ENCODE measurements at places on chromosomes 13 and 19.
A peak's percentile ranks its signal among the peaks of the same experiment; 100 is the strongest.

DNA sequence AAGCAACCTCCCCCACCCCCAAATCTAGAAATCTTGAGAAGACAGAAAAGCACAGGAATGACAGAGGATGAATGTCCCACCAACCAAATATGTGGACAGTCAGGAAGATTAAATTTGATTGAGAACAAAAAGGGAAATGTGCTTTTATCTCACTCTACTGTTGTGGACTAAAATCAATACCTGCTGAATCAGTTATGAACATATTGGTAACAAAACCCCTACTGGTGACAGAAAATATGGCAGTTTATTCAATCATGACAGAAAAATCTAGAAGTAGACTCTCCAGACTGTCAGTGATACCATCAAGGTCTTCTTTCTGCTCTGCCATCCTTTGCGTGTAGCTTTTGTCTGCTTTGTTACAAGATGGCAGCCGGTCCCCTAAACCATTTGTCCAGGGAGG, 35.2 kb downstream of the FAM216B start:
- DNase-seq: no peak

DNA sequence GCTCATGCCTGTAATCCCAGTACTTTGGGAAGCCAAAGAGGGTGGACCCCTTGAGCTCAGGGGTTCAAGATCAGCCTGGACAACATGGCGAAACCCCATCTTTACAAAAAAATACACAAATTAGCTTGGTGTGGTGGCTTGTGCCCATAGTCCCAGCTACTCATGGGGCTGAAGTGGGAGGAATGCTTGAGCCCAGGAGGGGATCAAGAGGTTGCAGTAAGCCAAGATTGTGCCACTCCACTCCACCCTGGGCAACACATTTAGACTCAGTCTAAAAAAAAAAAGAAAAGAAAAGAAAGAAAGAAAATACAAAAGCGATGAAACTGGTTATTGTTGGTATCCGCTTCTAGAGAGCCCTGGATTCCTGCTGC, 597.4 kb downstream of the UQCRFS1 start:
- DNase-seq: no peak

DNA sequence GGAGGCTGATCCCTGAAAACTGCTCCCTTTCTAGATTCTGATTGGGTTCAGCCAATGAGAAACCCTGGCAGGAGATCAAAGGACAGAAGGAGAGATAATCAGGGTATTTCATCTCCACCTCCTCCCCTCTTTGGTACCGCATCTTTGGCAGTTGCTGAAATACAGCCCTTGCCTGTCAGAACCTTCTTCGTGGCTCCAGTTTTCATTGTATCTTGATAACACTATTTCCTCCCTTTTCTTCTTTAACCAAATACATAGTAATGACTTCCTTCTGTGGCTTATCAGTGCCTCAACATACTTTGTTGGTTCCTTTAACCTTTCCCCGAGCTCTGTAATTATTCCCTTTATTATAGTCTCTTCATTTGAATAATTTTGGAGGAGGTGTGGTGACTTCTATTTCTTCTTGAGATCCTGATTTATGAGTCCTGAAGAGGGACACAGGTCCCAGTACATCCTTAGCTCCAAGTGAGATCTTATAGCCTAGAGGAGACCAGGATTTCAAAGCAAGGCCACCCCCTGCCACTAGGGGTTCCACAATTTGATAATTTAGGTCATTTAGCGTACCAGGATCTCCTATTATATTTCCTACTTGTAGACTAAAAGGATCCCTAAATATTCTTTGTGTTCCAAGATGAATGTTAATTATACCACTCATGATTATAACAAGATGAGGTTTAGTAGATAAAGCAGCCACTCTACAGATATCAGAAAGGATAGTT, 98.0 kb downstream of the EDNRB start:
- no peak for DNase-seq

- no peak for DNase-seq
Observed at GRCh38 chr19:3479834-3480215, 500 bp downstream of the SMIM24 start.

GRCh38 chr19:10593820-10594637, 6.9 kb upstream of the AP1M2 start:
- DNase-seq: no peak

- DNase-seq: no peak
Observed at GRCh38 chr19:37905946-37906868, at the start of gene WDR87. TSS of gene WDR87 (minus strand) at chr19:37906594. CDS start at chr19:37898239, 8,355 bp downstream.

DNA sequence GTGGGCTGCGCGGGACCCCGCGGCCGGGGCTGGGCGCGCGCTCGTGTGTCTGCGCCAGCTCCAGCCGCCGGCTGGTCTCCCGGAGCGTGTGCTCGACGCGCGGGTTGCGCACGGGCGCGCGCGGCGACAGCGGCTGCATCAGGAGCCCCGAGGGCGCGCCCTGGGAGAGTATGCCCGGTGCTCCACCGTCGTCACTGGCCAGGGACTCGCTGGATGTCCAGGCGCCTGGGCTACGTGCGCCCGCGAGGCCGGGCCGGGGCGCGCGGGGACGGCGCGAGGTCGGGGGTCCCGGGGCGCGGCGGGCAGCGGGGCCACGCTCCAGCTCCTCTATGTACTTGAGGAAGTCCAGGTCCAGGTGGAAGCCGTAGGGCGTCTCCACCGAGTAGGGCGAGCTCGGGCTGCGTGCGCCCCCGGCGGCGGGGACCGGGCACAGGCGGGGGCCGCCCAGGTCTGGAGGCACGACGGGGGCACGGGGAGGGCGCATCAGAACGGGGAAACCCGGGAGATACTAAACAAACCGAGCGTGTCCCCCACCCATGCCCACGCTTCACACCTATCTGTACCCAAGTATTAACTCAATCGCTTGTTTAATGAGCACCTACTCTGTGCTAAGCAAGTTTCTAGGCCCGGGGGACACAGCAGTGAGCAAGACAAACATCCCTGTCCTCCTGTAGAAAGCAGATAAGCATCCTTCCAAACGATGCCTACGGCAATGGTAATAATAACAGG, 7.6 kb downstream of the KANK3 start:
- DNase-seq: no peak

DNA sequence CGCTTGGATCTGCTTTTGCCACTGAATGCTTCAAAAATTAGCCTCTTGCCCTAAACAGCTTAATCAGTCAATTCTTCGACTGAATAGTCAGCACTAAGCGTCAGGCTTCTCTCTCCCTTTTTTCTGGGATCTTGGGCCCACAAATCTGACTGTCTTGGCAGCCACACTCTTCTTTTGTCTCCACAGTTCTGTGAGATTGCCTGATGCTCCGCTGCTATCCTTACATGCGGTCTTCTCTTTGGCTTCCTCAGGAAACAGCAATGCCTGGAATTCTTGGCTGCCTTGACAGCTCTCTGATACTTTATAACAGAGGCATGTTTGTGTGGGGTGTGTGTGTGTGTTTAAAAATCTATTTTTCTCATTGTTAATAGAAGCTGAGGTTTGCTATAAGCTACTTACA, 32.6 kb downstream of the ERCC5 start:
- DNase-seq: no peak

GRCh38 chr13:26695891-26696311, 64.7 kb downstream of the GPR12 start:
- DNase-seq: no peak

DNA sequence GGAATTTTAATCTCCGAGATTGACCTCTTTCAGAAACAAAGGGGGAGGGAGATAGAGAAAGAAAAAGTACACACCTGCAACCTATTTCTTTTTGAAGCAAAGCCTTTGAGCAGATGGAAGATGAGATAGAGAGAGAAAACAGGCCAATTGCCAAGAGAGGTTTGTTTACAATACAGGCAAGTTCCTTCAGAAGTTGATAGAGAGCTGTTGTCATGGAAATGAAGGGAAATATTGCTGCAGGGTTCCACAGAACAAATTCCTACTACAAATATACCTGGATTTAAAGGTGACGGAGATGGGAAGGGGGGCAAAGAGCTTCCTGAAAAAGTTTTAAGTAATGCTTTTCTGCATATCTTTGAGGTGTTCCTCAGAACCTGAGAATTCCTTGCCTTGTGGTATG, 388.4 kb downstream of the NDFIP2 start:
- DNase-seq: no peak

DNA sequence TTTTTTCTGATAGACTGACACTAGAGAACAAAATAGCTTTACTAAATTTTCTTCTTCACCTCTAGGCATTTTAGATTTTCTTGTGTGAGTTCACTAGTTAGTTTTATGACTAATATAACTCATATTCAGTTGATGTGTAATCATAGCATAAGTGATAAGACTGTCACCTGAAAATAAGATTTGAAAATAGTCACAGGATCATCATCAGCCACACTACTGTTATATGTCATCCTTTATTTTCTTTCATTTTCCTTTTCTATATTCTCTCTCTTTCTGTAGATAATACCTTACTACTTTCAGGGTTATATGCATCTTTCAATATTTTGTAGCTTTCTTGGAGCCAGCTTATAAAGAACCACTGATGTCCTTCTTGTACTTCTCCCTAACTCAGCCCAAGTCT, 292.6 kb downstream of the TDRD3 start:
- DNase-seq: no peak

- DNase-seq: no peak
Observed at GRCh38 chr13:111342721-111343120, 22.3 kb downstream of the TEX29 start.

GRCh38 chr13:44197791-44198770, 175.5 kb upstream of the SERP2 start:
- no peak for DNase-seq

DNA sequence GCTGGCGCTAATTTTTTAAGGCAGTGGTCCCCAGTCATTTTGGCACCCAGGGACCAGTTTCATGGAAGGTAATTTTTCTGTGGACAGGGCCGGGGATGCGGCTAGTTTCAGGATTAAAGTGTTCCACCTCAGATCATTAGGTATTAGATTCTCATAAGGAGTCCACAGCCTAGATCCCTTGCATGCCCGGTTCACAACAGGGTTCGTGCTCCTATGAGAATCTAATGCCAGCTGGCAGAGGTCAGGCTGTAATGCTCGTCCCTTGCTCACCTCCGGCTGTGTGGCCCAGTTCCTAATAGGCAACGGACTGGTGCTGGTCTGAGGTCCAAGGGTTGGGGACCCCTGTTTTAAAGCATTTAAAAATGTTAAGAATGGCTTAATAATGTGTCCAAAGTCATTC, 54.1 kb downstream of the GPC6 start:
- no peak for DNase-seq

GRCh38 chr19:13152356-13152973, 2.3 kb downstream of the IER2 start:
- DNase-seq: no peak

DNA sequence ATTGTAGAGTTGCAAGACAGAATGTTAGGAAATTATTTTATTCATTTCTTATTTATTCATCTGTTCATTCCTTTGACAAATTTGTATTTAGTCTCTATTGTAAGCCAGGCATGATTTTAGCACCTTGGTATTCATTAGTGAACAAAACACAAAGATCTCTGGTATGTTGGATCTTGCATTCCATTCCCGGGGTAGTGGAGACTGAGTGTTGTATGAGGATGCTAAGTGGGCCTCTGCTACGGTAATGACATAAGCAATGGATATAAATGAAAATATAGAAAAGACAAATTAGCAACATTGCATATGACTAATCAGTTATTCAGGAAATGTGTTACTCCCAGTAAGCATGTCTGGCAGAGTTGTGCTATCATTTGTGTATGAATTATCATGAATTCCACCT, 449.3 kb downstream of the PCDH17 start:
- no peak for DNase-seq

DNA sequence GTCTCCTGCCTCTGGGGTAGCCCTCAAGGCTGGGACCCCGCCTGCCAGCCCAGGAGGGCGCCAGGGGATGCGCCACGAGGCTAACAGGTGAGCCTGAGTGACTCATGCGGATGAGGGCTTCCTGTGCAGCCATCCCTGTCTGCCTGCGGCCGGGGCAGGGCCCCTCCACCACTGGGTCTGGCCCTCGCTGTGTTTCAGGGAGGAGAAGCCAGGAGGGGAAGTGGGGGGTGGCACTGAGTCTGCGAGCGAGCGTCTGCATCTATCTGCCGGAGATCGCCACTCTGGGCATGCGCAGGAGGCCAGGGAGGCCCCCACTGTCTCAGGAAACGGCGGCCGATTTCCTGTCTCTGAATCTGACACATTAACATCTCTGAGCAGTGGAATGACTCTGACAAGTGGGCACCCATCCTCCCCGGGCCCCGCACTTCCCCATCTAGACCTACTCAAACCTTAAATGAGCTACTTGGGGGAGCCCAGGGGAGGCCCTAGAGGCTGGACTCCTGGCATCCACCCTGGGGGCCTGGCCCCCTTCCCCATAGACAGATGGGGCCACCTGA, 19.7 kb downstream of the RFX1 start:
- peak; percentile 94 for DNase-seq

DNA sequence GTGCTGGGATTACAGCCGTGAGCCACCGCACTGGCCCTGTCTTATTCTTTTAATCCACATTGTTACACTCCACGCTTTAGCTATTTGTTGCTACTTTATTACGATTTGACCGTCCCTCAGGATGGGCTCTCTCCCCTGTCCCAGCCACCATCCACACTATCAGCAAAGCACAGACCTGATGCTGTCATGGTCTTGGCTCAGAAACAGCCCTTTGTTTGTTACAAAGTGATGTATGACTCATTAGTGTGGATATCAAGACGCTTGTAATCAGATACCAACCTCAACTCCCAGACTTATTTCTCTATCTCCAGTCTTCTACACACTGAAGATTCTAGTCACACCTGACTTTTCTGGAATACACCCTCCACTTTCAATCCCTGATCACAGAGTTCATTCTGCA, 84.6 kb upstream of the FREM2 start:
- DNase-seq: no peak

GRCh38 chr13:112893570-112894422, 75.2 kb upstream of the MCF2L start:
- no peak for DNase-seq

- DNase-seq: no peak
Observed at GRCh38 chr13:100301418-100301817, 212.5 kb downstream of the PCCA start.

- DNase-seq: no peak
Observed at GRCh38 chr13:23656637-23657371, 86.6 kb downstream of the TNFRSF19 start.

DNA sequence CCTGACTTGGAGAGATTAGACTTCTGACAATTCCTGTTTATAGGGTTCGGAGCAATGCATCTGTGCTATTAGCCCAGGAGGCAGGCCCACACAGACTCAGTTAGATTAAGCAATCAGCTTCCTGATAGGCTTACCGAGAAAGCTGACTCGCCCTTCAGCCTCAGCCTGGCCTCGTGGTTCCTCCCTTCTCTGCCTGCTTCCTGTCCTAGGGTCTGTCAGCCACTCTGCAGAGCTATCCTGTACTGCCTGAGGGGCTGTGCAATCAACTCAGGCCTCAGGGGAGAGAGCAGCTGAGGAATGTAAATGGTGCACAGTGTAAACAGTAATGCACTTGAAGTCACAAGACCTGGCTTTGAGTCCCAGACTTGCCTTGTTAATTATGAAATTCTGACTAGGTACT, 30.7 kb downstream of the HTR2A start:
- DNase-seq: no peak

- no peak for DNase-seq
Observed at GRCh38 chr13:110780422-110780821, 66.9 kb downstream of the ING1 start.

All from activated B cell treated with CpG ODN at 0.5 μM for 24 hours (primary cell).